ENCODE measurements at places on chromosomes 3 and 15.

GRCh38 chr3:152291238-152291637 lies 22.5 kb downstream of the MBNL1 start:
- DNase-seq = no peak

- no peak for DNase-seq
Observed at GRCh38 chr3:66076861-66077470, 38.2 kb upstream of the MAGI1 start.

GRCh38 chr3:186669378-186670084 lies 3.7 kb downstream of the HRG start:
- DNase-seq = no peak

DNA sequence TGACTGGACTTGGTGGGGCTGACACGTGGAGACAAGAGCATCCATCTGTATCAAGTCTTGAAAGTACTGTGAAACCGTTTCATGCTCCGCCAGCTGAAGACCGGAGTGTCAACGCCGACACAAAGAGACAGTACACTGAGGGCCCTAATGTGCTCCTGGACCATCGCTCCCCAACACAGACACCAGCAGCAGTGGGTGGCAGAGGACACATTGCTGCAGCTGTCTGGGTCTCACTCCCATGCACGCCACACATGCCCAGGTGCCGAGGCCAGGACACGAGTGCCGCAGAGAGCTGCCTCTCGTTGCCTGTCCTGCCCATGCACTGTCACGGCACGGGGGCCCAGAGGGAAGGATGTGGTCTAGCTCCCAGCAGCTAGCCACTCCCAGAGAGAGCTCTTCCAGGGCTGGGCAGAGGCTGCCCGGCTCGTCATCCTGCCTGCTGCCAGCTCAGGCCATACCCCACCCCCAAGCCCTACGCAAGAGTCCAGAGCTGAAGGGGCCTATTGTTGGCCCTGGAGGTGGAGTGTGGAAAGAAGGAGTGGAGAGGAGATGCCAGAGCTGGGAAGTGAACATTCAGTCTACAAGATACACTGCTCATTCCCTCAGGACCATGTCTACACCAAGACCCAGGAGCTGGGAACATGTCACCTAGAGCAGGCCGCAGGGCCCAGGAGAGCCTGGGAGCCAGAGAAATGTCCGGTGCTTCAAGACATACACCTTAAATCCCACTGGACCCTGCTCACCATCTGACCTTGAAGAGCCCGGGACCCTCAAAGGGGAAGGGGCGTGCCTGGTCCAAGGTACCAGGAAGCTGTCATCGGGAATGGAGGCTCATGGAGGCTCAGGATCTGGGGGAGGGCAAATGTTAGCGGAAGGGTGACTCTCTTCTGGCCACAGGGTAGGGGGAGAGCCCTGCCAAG lies 7.7 kb downstream of the TNK2 start:
- no peak for DNase-seq

- peak; percentile 28 for DNase-seq
Observed at GRCh38 chr15:99703603-99704443, 29.4 kb downstream of the LYSMD4 start.

DNA sequence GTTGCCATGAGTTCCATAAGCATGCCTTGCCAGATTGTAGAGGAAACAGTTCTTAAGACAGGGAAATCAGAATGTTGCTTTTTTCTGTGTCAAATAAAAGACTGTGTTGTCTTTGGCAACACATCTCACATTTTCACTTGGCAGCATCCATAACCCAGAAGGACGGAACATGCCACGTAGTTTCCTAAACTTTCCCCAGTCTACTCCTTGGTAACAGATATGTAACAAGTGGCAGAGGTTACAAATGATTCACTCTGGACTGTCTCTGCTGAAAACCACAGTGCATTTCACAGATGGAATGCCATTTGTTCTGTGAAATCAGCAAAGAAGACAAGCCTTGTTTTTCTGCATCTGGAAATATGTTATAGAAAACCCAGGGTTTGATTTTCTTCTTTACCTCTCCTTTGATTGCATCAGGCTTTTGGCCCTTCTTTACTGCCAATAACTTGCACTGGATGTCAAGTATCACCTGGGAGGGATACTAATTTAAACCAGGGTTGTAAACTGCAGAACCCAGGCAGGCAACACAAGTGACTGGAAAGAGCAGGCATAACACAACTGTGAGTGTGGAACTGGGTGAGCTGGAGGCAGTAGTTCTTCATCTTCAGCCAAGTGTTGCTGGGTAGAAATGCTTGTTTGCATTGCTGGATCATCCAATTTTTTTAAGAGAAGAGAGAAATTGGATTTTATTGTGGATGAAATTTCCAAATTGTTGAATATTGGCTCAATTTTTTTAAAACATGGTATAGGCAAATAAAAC lies 124.4 kb upstream of the FOXB1 start:
- DNase-seq = no peak

DNA sequence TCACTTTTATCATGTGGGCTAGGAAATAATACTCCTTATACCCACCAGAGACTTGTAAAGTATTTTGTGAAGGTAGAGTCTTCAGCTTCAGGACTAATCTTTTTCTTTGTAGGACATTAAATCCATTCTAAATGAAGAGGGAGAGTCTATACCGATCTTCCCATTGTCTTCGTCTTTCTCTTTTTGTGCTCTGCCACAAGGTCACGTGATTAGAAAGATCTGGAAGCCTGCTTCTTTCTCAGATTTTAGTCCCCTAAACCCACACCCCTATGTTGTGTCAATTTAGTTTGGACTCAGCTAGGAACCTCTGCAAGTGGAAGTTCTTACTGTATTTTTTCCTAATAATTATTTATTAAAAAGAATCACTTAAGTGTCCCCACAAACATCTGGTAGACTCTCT lies 507.3 kb downstream of the PYDC2 start:
- DNase-seq = no peak

- DNase-seq = no peak
Observed at GRCh38 chr15:71761649-71762048, 48.7 kb upstream of the NR2E3 start.

DNA sequence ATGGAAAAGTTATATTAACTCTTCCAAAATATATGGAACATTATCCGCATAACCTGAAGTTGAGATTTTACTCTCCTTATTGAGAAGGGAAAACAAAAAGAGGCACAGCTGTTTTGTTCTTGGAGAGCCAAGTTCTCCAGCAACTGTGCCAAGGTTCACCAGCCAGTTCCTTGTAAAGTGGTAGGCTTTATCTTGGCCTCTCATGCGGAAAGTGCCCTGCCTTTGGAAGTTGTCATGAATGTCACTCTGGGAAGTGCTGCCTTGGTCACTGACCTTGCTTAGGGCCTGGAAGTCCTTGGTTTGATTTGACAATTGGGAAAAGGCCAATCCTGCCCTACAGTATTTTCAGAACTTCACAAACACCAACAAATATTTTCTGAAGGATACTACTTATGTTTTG lies 44.2 kb upstream of the THRB start:
- DNase-seq = no peak

GRCh38 chr3:179133575-179133974 lies 14.6 kb upstream of the PIK3CA start:
- DNase-seq = no peak

- DNase-seq = no peak
Observed at GRCh38 chr15:75589071-75589470, 10.0 kb upstream of the PTPN9 start.

GRCh38 chr15:58546635-58547627 lies 115.1 kb downstream of the LIPC start:
- DNase-seq = no peak

DNA sequence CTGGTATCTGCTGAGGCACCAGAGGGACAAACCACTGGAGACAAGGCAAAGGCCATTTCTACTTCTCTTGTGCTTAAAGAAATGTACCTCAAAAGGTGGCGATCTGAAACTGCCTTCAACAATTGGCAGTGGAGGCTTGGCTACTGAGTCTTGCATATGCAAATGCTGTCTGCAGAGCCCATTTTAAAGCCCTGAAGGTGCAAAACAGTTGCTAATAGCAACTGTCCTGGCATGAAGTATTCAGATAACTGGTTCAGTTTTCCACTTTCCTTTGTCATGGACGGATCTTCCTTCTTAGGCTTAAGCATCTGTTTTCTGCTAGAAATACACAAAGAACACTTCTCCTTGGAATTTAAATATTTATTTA lies 71.4 kb upstream of the PSMD6 start:
- no peak for DNase-seq

- DNase-seq = peak; percentile 78
Observed at GRCh38 chr3:45105855-45106671, 40.1 kb downstream of the CDCP1 start.

DNA sequence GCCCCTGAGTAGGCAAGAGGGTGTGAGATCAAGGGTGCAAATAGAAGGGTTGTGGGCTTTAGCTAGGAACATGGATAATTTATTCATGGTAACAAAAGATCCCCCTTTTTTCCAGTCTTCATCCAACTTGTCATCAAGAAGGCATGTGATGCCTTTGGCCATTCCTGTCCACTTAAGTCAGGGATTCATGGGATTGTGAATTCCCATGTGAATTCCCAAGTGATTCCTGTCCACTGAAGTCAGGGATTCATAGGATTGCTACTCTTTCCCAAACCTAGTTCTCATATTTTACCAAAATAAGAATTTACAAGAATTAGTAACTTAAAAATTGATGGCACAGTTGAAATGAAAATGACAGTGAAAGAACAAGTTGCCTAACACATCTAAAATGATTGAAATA lies 40.8 kb downstream of the HMG20A start:
- no peak for DNase-seq

GRCh38 chr15:39746714-39747276 lies 35.8 kb downstream of the FSIP1 start:
- no peak for DNase-seq

GRCh38 chr15:25670025-25670554 lies 193.0 kb downstream of the ATP10A start:
- DNase-seq = no peak

- no peak for DNase-seq
Observed at GRCh38 chr3:53939813-53940212, 48.2 kb upstream of the SELENOK start.

- peak; percentile 17 for DNase-seq
Observed at GRCh38 chr3:125055331-125055912, 375 bp downstream of the HEG1 start.

DNA sequence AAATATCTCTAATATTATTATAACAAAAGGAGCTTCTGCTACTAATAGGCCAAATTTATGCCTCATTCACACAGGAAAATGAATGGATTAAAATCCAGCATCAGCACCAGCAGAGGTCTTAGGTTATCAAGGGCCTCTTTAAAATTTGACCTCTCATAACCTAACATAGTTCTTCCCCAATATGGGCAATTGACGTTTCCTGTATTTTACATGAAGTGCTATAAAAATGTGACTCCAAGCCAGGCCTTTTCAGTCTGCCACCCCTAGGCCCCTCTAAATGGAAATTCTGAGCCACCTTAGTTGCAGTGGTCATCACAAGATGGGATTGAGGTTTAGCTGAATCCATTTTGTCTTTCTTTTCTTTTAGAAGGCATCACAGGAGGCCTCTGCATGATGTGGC lies 70.1 kb downstream of the CASR start:
- no peak for DNase-seq

DNA sequence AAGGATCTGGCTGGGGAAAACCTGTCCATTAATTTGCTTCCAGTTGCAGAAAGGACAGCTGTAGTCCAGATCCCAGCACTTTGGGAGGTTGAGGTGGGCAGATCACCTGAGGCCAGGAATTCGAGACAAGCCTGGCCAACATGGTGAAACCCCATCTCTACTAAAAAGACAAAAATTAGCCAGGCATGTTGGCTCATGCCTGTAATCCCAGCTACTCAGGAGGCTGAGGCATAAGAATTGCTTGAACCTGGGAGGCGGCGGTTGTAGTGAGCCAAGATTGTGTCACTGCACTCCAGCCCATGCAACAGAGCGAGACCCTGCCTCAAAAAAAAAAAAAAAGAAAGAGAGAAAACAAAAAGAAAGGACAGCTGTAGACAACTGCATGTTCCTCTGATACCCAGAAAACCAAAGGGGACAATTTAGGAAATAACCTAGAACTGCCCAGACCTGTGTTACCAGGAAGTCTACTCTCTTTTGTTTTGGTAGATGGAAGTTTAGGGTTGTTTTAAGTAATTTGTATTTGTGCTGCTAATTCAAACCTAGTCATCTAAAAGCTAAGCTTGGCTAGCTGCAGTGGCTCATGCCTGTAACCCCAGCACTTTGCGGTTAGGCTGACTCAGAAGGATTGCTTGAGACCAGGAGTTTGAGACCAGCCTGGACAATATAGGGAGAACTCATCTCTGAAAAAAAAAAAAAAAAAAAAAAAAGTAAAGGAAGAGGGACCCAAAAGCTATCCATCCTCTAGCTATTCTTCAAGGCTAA lies 22.7 kb downstream of the EXD1 start:
- DNase-seq = no peak

DNA sequence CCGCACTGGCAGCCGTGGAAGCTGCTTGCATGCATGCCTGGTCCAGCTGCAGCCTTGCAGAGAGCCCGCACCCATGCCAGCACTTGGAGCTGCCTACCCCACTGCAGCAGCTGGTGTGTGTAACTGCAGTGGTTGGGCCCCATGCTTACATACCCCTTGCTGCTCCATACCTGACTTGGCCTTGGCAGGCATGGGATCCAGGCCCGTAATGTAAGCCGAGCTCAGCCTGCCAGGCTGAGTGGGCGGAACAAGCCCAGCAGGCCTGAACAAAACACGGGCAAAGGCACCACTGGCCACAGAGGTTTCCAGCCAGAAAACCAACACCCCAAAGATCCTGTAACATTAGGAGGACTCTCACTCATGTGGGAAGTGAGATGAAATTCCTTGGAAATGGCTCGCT lies 48.3 kb downstream of the SLC6A20 start:
- DNase-seq = no peak

DNA sequence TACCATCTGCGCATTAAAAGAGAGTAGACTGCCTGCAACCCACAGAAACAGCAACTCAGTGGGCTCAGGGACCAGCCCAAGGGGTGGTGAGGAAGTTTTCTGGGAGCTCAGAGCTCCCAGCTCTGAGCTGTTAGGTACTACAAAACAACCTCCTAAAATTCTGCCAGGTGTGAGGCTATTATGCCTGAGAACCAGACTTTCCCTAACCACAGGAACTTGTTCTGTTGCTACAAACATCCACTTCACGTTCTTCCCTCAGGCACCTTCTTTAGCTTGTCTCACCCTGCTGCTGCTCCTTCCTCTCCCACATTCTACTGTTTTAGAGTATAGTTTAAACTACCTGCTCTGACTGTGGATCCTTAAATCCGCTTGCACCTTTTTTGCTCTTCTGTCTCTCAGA lies 399.4 kb downstream of the ROBO1 start:
- DNase-seq = no peak

- DNase-seq = no peak
Observed at GRCh38 chr3:166510382-166510781, 673.2 kb upstream of the BCHE start.

DNA sequence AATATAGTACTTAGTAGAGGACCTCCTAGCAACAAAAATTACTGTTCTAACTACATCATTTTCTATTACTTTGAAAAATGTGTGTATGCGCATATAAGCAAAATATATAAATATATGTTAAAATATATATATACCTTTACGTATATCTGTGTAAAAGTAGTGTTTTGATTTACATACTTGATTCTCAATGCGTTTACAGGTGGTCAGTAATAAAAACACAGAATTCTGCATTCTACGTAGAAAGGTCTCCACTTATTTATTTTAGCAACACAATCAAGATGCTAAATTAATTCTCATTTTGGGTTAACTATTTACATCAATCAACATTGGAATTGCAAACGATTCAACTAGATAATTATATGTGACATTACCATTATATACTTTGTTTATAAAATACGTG lies 158.0 kb downstream of the ATG7 start:
- no peak for DNase-seq
